Body of pancreas (tissue), 4 donors: ENCODE measurements at places on chromosomes 4 and X. TPM values are rescaled to one million over a fixed set of nuclear protein-coding genes. Genes with fewer than 3 reads are reported as not detected.

TMEM255A gene
- total RNA-seq, result not detected

- DNase-seq, result no peak
Observed at GRCh38 chrX:146967306-146967705, 152.8 kb upstream of the CXorf51A start.

DNA sequence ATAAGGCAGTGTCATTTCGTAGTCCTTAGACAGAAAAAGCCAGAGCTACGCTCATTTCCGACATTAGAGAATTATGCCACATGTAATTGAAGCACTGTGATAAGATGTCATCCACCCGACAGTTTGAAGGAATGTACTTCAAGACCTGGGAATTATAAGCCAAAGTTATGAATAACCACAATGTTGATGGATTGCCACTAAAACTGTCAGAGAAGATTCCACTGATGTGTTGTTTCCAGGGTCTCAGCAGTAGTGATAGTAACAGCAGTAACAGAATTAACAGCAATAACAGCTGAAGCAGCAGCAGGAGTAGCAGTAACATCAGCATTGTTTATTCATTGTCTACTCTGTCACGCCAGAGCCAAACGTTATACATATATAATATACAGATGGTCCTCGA, 24.7 kb downstream of the RAB33A start:
- DNase-seq, result no peak

- no peak for DNase-seq
Observed at GRCh38 chr4:688854-689681, at the start of gene SLC49A3. Gene SLC49A3, minus strand, starts transcription at chr4:689151. Its CDS starts 24 bp downstream, at chr4:689127.

FAM9C gene
- not detected for total RNA-seq

GRCh38 chrX:36388901-36389300, 469.4 kb downstream of the CFAP47 start:
- no peak for DNase-seq

TEX13B gene
- total RNA-seq, result not detected
